ENCODE measurements at places on chromosomes 3 and 15. TPM values are rescaled to one million over a fixed set of nuclear protein-coding genes. Genes with fewer than 3 reads are reported as not detected.

Gene EPHA6
- total RNA-seq = 21.8 TPM

GRCh38 chr15:29454506-29454905 is 184.9 kb upstream of the NSMCE3 start:
- peaks cover 57% of the 10 kb centered on the region for H3K4me1 ChIP-seq
- DNase-seq = no peak
- no peaks in the 10 kb centered on the region for H3K27me3 ChIP-seq
- no peaks in the 10 kb centered on the region for H3K36me3 ChIP-seq
- no peak overlapping the region for H3K4me3 ChIP-seq
- no peak overlapping the region for H3K27ac ChIP-seq

Gene LRRN1
- 2.8 TPM for total RNA-seq

DNA sequence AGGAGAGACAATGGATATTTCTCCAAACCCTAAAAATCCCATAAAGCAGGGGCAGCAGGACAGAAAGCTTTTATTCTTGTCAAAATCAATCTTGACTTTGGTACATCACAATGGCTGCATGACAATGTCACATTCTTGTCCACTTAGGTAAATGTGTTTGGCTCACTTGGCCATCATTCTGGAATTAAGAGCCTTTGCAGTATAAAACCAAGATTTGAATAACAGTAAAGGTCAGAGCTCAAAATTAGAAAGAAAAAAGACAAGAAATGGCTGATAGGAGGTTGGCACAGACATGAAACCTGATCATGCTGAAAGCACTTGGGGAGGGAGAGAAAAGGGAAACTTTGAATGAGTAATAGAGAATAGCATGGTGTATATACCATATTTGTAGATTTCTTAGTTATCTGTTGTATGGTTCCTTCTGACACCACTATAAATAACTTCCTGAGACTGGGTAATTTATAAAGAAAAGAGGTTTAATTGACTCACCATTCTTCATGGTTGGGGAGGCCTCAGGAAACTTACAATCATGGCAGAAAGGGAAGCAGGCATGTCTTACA is 158.5 kb upstream of the SGO1 start:
- no peaks in the 10 kb centered on the region for H3K27me3 ChIP-seq
- no peaks in the 10 kb centered on the region for H3K36me3 ChIP-seq
- H3K27ac ChIP-seq = no peak overlapping the region
- no peak overlapping the region for H3K4me3 ChIP-seq

- peaks cover 9% of the 10 kb centered on the region for H3K4me1 ChIP-seq
- H3K4me3 ChIP-seq = no peak overlapping the region
- H3K27me3 ChIP-seq = peaks cover 1% of the 10 kb centered on the region
- no peak overlapping the region for H3K27ac ChIP-seq
- DNase-seq = no peak
These were observed 346.1 kb downstream of the SI start for GRCh38 chr3:164732166-164732565.

DNA sequence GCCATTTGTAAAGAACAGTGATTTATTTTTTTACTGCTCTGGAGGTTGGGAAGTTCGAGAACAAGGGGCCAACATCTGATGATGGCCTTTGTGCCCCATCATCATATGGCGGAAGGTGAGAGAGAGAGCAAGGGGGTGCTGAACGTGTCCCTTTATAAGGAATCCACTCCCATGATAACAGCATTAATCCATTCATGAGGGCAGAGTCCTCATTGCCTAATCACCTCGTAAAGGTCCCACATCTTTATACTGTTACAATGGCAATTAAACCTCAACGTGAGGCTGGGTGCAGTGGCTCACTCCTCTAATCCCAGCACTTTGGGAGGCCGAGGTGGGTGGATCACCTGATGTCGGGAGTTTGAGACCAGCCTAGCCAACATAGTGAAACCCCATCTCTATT is 8.3 kb downstream of the IL12A start:
- peaks cover 3% of the 10 kb centered on the region for H3K27me3 ChIP-seq
- no peak overlapping the region for H3K27ac ChIP-seq
- H3K4me3 ChIP-seq = no peak overlapping the region
- no peaks in the 10 kb centered on the region for H3K4me1 ChIP-seq

Gene GP9
- 1.5 TPM for total RNA-seq

Data from endothelial cell (in vitro differentiated cells).